ENCODE measurements at places on chromosomes 2 and 18. TPM values are rescaled to one million over a fixed set of nuclear protein-coding genes. Genes with fewer than 3 reads are reported as not detected.

EML6 gene
- 0.44 TPM for total RNA-seq

OSR1 gene
- total RNA-seq = not detected

PJVK gene
- 2.5 TPM for total RNA-seq

SMCHD1 gene
- 112 TPM for total RNA-seq

GRCh38 chr2:187547353-187547979, 6.8 kb downstream of the TFPI start:
- H3K4me1 ChIP-seq = no peaks in the 10 kb centered on the region
- peaks cover 10% of the 10 kb centered on the region for H3K27me3 ChIP-seq
- no peaks in the 10 kb centered on the region for H3K36me3 ChIP-seq
- H3K27ac ChIP-seq = no peak overlapping the region
- H3K4me3 ChIP-seq = no peak overlapping the region
